Left renal cortex interstitium (tissue), 4 donors: ENCODE measurements at places on chromosomes 5 and 9.

- no peak for DNase-seq
Observed at GRCh38 chr9:77277719-77278118, 100.4 kb downstream of the VPS13A start.

- DNase-seq: no peak
Observed at GRCh38 chr9:82604947-82605656, 457.8 kb downstream of the RASEF start.

DNA sequence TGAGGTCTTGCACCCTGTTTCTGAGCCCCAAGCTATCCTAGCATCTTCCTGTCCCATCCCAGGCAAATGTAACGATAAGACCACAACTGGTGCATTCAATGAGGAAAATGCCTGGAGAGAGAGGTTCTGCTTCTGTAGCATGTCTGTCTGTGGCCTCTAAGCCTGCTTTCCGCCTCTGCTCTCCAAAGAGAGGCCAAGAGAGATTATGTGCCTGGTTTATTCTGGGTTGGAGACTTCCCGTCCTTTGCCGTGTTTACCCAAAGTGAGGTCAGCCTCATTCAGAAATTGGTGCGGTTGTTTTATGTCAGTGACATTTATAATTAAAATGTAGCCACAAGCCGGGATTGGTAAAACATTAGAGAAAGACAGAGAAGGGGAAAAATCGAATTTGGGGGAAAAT is 77.8 kb downstream of the FGF1 start:
- DNase-seq: no peak

DNA sequence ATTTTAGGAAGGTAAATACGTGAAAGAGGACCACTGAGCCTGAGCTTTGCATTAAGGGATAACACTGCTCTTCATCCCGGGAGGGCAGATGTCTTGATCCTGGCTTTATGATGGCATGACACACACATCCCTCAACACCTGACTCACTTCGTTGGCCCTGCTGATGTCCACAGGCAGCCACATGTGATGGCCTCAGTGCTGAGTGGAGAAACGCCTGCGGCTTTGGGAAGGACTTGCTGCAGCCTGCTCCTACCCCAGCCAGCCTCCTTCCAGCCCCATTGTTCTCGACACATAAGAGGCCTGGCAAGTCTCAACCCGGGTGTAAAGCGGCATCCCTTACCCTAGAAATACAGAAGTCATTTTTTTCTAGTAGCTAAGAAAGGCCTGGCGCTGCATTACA is 169.0 kb downstream of the SYK start:
- no peak for DNase-seq

- no peak for DNase-seq
Observed at GRCh38 chr5:160293901-160294561, 18.3 kb downstream of the CCNJL start.

DNA sequence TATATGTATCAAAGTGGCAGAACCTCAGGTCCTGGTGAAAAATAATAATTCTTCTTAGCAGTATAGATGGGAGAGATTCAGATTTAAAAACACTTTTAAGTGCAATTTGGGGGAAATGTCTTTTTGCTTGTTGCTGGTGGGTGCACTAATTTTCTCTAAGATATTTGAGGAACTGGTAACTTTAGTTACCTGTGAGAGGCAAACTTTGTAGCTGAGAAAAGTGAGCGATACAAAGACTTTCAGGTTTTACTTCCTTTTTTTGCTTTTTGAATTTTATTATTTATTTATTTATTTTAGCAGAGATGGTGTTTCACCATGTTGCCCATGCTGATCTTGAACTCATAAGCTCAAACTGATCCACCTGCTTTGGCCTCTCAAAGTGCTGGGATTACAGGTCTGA is 303.1 kb upstream of the PTGER4 start:
- DNase-seq: no peak

GRCh38 chr9:18478501-18479361 is 4.8 kb downstream of the ADAMTSL1 start:
- no peak for DNase-seq
